ENCODE measurements at places on chromosomes 3 and 15. TPM values are rescaled to one million over a fixed set of nuclear protein-coding genes. Genes with fewer than 3 reads are reported as not detected.

DNA sequence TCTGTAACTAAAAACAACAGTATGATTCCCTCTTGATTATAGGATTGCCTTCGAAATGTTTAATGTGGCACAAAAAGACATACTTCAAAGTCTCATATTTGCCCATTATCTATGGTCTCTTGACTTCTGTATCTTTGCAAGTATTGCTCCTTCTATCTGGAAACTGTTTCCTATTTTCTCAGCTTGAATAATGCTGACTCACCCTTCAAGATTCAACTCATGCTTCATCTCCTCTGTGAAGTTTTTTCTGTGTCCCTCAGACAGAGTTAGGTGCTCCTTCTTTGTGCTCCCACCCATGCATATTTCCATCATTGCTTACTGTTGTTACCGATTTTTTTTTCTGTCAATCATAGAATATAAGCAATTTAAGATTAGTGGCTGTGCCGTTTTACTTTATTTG, 192.8 kb upstream of the ROBO1 start:
- DNase-seq = no peak

PIF1 gene
- polyA plus RNA-seq = 19.8 TPM

GRCh38 chr15:84822653-84823281, 5.6 kb downstream of the ALPK3 start:
- no peak for DNase-seq

IMP3 gene
- polyA plus RNA-seq = 59.2 TPM

DNA sequence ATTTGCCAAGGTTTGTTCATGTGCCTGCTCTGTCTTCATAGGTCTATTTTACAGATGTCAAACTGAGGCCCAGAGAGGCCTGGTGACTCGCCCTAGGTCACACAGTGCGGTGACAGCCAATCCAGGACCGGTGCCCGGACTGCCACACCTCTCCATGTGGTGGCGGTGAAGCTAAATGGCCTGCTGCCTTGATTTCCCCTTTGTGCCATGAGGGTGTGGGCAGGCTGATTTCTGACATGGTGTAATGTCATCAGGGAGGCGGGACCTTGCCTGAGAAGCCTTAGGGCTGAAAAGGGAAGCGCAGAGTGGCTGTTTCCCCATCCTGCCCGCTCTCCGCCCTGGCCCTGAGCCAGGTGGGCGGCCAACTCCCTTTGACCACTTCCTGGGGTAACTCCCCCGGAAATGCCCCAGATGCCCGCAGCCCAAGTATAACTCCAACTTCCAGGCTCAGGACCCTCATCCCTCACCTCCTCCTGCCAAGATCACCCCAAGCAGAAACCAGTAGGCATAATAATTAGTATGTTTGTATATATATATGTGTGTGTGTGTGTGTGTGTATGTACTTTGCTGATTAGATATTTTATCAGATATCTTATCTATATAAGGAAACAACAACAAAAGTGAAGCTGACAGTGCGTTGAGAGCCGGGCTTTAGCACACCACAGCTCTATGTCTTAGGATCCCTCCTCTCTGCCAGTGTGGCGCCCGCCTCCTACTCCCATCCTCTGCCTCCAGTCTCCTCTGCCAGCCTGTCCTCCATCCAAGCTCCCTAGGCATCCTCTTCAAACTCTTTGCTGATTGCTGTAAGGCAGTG, 63.9 kb downstream of the IQSEC1 start:
- no peak for DNase-seq

- no peak for DNase-seq
These were observed 12.9 kb downstream of the IQCH start for GRCh38 chr15:67267440-67267839.

SOX2 gene
- polyA plus RNA-seq = 0.41 TPM

- no peak for DNase-seq
These were observed 36.6 kb downstream of the OSTN start for GRCh38 chr3:191235331-191236314.

DNA sequence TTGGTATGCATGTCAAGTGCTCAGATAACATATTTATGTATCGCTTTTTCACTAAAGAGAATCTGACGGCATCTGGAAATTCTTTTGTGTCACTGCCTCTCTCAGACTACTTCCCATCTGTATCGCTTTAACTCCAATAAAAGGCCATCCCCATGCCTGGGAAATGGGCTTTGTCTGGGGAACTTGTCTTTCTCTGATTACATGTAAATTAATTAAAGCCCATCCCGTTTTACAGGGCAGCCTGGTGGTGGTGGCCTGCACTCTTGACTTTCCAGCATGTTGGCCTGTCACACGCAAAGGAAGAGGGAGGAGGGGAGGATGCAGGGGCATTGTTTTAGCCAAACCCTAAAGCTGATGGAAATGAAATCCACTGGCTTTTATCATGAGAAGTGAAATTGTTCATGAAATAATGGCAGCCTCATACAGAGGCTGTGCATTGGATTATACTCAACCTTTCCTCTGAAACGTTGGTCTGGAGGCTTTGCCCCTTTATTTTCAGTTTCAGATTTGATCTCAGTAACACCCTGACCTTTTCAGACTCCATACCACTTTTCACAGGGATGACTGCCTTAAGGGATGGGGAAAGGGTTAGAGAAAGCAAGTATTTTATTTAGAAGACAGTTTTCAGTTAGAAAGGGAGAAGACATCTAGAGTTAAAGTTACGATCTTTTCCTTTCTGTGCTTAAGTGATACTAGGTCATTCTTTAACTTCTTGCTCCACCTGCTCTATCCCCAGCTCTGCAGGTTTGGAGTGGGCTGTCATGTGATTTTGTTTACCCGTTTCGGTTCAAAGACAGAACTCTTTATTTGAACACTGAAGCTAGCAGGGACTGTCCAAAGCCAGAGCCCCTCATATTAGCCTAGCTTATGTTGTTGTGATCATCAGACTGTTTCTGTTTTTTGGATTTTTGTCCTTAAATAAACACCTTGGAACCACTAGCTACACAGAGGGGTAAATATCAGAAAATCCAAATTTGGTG, 94.6 kb upstream of the CTDSPL start:
- no peak for DNase-seq

FSTL1 gene
- polyA plus RNA-seq = 549 TPM

DNA sequence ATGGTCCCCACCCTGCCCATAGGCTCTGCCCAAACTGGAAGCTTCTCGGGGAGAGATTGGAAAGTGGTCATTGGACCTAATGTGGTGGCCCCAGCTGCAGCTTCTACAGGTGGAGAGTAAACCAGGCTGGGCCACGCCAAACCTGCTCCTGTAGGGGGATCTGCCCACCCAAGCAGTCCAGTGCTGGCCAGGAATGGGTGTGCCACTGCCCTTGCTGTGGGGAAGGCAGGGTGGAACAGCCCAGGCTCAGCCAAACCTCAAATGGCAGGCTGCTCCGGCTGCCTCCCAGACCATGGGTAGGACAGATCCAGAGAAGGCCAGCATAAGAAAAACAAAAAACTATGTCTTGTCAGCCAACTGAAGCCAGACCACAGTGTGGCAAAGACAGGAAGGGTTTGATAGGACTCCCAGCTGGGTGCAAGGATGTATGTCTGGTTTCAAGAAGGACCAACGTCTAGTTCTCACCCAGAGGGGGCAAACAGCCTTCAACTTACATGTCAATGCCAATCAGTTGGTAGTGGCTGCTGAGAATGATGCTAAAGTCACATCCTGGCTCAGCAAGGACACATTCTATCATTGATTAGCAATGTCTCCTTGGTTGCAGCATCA, 267.3 kb downstream of the UACA start:
- no peak for DNase-seq

- peak; percentile 11 for DNase-seq
These were observed 381.1 kb downstream of the CTNNB1 start for GRCh38 chr3:41580274-41580959.

All from renal pelvis (tissue), 12 donors.